Non-pigmented ciliary epithelial cell (primary cell): ENCODE measurements at places on chromosomes 7 and 10.

- no peak for DNase-seq
These were observed 622 bp downstream of the WNT16 start for GRCh38 chr7:121329191-121330052.

DNA sequence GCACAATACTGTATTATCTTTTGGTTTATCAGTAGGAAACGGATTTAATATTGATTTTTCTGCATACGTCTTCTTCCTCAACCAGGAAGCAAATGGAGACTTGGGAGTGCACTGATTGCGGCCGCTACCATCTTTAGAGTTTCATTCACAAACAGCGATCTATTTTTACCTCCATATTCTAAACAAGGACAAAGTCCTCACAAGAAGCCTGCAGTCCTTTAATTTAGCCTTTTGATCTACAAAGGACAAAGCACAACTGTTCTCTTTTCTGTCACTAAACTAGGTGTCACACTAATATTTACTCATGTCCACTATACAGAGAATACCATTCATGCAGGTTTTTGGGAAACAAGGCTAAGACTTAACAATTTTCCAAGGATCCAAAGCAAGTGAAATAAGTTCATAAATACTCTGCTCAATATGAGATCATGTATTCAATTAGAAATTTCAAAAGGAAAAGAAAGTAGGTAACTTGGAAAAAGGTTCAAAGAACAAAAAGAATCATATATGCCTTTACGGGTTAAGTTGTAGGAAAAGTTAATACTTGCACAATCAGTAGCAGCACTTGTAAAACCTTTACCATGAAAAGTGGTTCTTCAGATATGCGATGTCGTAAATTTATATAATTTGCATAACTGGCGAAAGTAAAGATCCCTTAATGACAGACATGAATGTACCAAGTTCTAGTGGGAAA, 92.1 kb downstream of the UPF2 start:
- DNase-seq: no peak

DNA sequence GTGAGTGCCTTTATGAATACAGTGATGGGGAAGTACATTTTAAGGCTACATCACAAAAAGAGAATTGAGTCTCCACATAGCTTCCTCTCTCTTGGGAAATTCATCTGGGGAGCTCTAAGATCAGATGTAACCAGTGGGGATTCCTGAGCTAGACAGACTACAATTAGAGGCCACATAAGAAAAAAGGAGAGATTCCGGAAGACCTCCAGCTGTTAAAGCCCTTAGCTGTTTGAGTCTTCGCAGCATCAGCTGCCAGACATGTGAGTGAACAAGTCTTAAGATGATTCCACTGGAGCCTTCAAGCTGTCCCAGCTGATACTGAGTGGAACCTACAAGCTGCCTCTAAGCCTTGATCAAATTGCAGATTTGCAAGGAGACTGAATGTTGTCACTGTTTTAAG, 448.5 kb downstream of the NXPH1 start:
- DNase-seq: no peak

GRCh38 chr7:72325561-72325960, 86.6 kb downstream of the CALN1 start:
- DNase-seq: no peak

- peak; percentile 94 for DNase-seq
These were observed 31.8 kb downstream of the GSTO2 start for GRCh38 chr10:104300736-104301292.

DNA sequence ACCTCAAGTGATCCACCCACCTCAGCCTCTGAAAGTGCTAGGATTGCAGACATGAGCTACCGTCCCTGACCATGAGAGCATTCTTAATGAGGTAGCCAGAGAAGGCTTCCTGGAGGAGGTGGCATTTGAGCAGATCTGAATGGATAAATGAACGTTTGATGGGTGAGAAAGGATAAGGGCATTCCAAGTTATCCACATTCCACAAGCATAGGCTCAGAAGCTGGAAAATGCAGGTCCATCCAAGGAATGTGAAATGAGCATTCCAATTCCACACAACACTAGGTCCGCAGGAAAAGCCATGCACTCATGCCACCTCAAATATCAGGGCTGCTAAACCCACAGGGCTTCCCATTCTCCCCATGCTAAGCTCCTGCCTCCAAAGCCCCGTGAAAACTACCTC, 17.0 kb downstream of the TMEM130 start:
- no peak for DNase-seq

DNA sequence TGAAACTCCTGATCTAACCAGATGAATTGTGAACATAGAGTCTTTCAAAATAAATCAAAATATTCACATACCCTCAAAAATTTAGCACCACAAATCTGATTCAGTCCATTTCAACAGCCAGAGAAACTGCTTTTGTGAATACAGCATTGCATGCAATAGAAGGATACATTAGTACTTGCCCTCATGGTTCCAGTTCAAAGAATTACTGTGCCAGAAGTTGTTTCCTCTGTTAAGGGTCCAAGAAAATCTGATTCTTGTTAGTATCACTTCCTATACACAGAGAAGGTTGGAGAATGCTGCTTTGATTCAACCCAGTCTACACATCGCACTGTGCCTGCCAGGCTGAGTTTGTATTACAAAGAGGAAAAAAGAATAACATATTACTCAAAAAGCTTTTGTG, 115.6 kb downstream of the TFEC start:
- DNase-seq: no peak
